ENCODE measurements at places on chromosomes 1 and 21.

GRCh38 chr21:41801321-41802197 lies 34.7 kb upstream of the RIPK4 start:
- DNase-seq: no peak

GRCh38 chr21:42452401-42453223 lies 43.4 kb downstream of the RSPH1 start:
- no peak for DNase-seq

GRCh38 chr1:107262467-107263286 lies 121.8 kb downstream of the NTNG1 start:
- no peak for DNase-seq

DNA sequence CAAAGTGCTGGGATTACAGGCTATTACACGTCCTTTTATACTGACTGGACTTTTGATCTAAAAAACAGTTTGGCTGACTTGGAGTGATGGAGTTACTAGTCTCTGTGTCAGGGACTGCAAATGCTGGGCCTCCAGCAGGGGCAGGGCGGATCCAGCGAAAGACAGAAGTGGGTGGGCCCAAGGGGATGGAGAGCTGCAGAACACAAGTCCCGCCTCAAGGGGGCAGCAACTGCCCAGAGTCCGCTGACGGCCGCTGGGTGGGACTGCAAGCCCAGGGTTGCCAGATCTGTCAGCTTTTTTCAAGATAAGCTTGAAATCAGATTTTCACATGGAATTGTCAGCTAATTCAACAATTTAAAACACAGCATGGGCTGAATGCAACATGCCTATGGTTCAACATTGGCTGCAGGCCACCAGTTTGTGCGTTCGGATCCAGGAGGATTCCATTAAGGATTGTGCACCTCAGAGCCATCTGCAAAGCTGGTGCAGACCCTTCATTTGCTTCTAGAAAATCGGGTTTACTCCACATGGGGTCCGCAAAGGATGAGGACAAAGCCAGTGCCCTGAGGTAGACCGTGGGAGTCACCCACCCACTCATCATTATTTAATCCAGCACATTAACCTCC lies 10.7 kb downstream of the STMN1 start:
- no peak for DNase-seq

GRCh38 chr1:37317870-37318467 lies 156.4 kb upstream of the ZC3H12A start:
- DNase-seq: no peak

DNA sequence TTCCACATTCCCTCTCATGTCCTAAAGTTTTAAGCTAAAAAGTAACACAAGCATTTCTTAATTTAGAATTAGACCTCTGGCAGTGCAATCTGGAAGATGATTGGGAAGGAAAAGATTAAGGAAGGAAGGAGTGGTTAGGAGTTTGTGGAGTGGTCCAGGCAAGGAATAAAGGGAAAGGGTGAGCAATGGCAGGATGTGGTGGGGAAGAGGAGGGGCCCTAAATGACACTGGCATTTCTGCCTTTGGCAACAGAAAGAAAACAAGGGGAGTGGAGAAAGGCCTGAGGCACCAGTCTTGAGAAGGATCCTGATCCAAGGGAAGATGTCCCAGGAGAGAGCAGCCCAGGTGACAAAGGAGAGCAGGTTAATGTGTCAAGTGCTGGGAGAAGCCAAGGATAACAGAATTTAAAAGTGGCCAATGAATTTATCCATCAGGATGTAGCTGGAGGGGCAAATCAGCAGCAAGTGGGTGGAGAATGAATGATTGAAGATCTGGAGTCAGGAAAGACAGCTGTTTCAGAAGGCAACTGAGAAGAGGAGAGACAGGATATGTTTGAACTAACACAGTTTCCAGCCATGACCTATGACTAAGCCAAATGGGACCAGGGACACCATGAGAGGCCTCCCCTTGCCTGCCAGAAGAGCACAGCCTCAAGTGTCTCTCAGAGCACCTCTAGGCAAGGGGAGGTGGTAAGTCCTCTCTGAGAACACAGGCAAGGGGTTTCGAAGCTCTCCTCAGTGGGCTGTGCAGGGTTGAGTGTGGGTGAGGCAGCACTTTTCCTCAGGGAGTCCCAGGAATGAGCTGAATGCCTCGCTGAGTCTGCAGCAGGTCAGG lies 20.9 kb upstream of the LY9 start:
- DNase-seq: no peak

- no peak for DNase-seq
Measured at GRCh38 chr1:53145942-53146708, 3.7 kb upstream of the SLC1A7 start.

DNA sequence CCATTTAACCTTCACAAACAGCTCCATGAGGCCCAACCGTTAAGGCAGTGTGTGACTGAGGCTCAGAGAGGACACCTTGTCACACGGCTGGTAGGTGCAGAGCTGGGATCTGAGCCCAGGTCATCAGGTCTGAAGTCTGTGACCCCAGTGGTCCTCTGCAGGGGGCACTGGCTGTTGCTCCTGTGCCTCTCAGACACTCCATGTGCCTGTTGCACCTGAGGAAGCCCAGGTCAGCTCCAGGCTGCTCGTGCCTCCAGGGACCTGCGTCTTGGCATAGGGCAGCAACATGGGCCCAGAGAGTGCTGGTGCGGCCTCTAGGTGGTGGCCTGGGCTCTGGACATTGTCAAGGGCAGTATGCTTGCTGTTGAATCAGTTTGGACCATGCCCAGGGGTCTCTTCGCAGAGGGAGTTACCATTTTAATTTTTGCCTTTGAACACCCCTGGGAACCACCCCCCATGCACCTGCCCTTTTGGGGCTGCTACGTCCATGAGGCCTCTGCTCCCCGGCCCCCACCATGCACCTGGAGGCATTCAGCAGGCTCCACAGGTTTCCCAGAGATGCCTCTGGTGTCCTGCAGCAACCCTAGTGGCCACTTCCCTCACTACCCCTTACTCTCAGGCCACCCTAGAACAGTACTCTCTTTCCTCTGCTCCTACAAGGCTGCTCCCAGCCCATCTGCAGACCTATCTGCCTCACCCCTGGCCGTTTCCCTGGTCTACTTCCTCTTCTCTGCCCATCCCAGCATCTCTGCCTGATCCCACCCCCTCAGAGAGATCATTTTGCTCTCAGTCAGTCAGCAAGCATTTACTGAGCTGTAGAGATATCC lies 25.2 kb upstream of the EPS8L3 start:
- no peak for DNase-seq

DNA sequence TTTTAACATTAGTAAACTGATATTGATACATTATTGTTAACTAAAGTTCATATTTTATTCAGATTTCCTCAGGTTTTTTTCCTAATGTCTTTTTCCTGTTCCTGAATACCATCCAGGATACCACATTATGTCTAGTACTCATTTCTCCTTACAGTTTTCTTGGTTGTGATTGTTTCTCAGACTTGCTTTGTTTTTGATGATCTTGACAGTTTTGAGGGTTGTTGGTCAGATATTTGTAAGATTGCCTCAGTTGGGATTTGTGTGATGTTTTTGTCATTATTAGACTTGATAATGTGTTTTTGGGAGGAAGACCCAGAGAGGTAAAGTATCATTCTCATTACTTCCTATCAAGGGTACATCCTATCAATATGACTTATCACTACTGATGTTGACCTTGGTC lies 19.5 kb downstream of the EPB41 start:
- DNase-seq: no peak

- DNase-seq: no peak
Measured at GRCh38 chr1:162386292-162387225, 5.0 kb downstream of the C1orf226 start.

DNA sequence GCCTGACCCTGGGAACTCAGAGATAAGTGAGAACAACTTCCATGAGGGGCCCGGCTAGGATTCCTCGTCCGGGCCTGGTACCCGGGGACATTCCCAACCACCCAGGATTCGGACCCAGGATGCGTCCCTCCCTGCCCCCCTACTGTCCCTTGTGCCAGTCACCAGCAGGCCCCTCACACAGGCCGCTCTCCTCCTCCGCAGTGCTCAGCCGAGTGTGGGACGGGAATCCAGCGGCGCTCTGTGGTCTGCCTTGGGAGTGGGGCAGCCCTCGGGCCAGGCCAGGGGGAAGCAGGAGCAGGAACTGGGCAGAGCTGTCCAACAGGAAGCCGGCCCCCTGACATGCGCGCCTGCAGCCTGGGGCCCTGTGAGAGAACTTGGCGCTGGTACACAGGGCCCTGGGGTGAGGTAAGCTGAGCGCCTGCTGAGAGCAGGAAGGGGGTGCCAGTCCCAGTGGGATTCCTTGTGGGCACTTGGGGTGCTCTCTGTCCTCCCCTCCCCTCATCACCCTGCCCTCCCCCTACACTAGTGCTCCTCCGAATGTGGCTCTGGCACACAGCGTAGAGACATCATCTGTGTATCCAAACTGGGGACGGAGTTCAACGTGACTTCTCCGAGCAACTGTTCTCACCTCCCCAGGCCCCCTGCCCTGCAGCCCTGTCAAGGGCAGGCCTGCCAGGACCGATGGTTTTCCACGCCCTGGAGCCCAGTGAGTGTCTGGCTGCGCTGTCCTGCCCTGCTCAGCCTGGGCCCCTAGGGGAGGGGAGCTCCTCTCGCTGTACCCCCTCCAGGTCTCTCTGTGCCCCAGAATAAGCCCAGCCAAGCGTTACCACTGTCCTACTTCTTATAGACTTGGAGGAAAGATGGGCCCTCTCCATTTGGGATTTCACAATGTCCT lies 9.8 kb downstream of the ADAMTSL4 start:
- DNase-seq: no peak

- DNase-seq: no peak
Measured at GRCh38 chr1:7249516-7249915, 464.3 kb downstream of the CAMTA1 start.
